CD4-positive, alpha-beta memory T cell (primary cell): ENCODE measurements at places on chromosomes 11 and 22. TPM values are rescaled to one million over a fixed set of nuclear protein-coding genes. Genes with fewer than 3 reads are reported as not detected.
A peak's percentile ranks its signal among the peaks of the same experiment; 100 is the strongest.

DNA sequence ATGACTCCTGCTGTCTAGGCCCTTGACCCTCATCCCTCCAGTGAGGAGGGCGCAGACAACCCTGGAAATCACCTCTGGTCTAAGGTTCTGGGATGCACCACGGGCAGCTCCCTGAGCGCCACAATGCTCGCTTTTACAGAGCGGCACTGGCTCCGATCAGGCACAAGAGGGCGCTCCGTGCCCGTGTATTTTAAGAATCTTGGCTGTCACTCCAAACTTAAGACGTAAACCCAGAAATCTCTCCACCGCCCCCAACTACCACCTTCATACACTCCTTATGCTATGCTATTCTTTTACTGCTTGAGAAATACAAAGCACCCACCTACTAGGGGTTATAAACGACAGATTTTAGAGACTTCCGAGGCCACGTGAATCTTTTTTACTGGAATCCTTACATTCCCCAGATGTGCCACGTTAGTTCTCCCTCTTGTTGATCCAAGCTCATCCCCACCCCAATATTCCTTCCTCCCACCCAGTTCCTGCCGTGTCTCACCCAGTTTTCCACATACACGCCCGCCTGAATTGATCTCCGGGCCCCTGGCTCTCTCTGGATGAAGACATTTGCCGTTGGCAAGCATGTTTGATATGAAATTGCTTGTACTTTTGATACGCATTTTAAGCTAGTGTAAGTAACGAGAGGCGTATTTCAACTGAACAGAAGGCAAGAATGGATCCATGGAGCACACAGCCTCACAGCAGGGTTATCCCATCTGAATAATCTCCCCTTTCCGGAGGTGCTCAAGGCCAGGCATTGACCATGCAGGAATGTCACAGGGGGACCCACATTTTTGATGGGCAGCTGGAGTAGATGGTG is 453.5 kb downstream of the OPCML start:
- DNase-seq, result no peak

DNA sequence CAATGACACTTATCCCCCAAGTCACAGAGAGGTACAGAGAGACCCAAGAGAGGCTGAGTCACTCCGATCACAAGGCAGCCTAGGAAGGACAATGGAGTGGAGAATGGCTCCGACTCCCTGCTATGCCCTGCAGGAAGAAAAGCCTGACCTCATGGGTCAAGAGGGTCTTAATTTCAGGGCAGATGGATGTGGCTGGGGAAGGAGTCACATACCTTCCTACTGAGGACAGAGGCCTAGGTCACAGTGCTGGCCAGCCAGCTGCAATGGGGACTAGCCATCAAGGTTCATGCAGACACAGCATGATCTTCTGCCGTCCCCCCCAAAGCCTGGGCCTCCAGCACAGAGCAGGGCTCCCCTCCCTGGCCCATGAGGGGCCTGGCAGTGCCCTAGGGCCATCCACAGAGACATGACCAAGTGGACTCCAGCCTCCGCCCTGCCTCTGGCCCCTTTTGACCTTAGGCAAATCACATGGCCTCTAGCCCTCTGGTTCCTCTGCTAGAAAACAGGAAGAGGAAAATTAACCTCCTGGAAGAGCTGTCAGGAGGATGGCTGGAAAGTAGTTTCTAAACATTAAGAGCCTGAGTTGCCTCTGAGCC is 1.8 kb downstream of the ARRB1 start:
- DNase-seq, result no peak

- DNase-seq, result no peak
Observed at GRCh38 chr11:122168218-122168617, 52.2 kb upstream of the BLID start.

Gene ACR
- total RNA-seq, result not detected

- DNase-seq, result no peak
Observed at GRCh38 chr11:45141171-45141570, 5.3 kb upstream of the PRDM11 start.

- no peak for DNase-seq
Observed at GRCh38 chr11:112928136-112928535, 33.1 kb upstream of the NCAM1 start.

- no peak for DNase-seq
Observed at GRCh38 chr11:36053862-36054261, 110.0 kb downstream of the LDLRAD3 start.

Gene MUC5B
- not detected for total RNA-seq

DNA sequence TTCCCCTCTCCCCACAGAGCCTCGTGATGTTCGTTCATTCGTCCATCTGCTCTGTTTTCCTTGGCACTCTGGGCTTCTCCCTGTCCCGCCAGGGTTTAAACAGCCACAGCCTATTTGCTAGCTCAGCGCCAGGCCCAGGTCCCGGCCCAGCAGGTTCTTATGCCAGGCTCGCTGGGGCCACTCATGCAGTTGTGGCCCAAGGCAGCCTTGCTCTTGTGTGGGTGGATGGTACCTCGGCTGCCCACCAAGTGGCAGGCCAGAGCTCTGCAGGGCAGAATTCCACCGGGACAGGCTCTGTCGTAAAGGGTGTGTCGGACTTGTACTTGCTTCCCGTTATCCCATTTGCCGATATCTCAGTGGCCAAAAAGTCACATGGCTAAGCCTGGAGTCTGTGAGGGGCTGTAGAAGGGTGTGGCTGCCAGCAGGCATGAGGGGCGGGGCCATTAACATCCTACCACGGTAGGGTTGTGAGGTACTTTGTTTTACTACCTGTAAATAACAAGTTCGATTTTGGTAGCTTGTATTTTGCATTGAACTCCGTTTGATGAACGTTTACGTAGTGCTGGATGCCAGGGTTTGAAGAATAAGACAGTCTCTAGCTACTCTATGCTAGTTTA is 7.9 kb downstream of the FAM118A start:
- peak; percentile 76 for DNase-seq

- no peak for DNase-seq
Observed at GRCh38 chr11:64294774-64295173, 3.7 kb downstream of the KCNK4 start.

DNA sequence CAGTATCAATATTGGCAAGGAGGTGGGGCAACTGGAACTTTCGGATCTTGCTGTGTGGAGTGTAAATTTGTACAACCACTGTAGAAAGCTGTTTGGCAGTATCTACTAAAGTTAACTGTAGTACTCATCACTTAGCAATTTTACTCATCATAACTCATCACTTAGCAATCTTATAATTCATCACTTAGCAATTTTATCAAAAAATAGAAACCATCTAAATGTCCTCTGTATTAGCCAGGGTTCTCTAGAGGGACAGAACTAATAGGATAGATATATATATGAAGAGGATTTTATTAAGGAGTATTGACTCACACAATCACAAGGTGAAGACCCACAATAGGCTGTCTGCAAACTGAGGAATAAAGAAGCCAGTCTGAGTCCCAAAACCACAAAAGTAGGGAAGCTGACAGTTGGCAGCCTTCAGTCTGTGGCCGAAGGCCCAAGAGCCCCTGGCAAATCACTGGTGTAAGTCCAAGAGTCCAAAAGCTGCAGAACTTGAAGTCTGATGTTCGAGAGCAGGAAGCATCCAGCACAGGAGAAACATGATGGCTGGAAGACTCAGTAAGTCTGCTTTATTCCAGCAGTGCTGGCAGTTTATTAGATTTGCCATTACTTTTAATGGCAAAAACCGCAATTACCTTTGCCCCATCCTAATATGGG is 92.9 kb upstream of the USP47 start:
- no peak for DNase-seq

GRCh38 chr22:40396882-40397281 is 26.5 kb downstream of the SGSM3 start:
- DNase-seq, result no peak

Gene MS4A3
- total RNA-seq, result not detected

GRCh38 chr11:1608363-1608762 is at the start of gene KRTAP5-3:
TSS of gene KRTAP5-3 (minus strand) at chr11:1608463. CDS start at chr11:1608385, 78 bp downstream.
- no peak for DNase-seq

DNA sequence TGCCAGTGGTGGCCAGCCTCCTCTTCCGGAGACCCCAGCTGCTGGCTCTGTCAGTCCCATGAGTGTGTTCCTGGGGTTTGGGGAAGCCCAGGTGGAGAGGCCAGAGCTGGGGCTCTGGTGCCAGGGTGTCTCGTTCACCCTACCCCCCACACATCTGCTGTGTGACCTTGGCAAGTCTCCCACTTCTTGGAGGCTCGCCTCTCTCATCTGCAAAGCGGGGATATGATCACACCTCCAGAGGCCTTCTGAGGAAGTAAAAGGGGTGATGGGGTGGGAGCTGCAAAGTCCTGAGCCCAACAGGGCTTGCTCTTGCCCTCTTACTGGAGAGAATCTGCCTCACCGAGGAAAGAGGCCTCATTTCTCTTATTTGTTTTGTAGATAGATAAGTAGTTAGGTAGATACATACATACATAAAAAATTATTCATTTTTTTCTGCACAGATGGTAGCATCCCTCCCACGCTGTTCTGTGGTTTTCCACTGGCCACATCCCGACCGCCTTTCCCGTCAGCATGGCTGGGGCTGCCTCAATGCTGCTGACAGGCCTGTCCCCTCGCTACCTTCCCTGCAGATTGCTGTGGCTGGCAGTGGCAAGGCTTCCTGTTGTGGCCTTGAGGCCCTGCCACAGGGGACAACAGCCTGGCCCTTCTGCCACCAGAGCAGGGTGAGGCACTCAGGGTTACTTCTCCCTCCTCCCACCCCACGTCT is 23.9 kb downstream of the MYO7A start:
- peak; percentile 70 for DNase-seq

Gene SLC15A3
- total RNA-seq, result 4.6 TPM

Gene SPECC1L
- total RNA-seq, result 62.1 TPM

DNA sequence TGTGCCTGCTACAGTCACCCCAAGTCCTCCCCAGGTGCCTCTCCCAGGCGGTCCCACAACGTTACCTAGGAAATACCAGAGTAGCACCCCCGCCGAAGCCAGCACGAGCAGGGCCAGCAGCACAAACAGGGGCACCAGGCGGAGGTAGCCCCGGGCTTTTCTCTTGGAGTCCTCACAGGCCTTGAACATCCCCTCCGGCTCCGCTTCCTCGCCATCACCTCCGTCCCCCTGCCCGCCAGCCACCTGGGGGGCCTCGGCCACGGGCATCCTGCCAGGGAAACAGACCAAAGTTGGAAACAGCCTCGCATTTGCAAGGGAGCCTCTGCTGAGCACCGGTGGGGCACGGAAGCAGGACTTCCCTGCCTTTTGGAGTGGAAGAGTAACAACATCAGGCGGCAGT is 6.4 kb downstream of the TMPRSS6 start:
- no peak for DNase-seq

GRCh38 chr11:126421271-126421671 is 65.8 kb downstream of the ST3GAL4 start:
- DNase-seq, result no peak

Gene ALX4
- not detected for total RNA-seq

DNA sequence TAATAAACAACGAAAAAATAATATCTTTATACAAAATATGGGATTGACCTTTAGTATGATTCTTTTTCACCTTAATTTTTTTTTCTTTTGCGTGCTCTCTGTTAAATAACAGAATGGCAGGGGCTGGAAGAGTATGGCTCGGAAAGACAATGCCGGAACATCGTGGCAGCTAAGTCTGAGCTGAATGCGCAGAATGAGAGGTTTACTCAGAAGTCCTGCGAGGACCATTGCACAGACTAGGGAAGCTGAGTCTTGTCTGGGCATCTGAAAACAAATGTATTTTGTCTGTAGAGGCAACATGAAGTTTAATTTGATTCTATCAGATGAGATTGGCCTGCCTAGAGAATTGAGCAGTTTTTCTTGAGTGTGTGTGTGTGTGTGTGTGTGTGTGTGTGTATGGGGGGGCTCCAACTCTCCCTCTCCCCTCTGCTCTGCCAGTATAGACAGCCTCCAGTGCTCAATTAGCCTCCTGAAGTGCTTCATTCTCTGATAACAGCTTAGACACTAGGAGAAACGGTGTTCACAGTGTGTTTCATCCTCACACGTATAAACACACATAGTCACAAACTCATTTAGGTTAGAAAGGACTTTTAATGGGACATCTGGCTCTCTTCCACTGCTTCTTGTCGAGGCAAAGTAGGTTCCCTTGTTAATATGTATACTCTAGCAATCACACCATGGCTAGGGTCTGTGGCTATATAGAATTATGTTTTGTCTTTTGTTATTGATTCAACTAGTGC is 244.3 kb upstream of the SORL1-AS1 start:
- DNase-seq, result no peak

Gene TEX12
- 0.29 TPM for total RNA-seq

Gene CEP126
- 2.4 TPM for total RNA-seq

DNA sequence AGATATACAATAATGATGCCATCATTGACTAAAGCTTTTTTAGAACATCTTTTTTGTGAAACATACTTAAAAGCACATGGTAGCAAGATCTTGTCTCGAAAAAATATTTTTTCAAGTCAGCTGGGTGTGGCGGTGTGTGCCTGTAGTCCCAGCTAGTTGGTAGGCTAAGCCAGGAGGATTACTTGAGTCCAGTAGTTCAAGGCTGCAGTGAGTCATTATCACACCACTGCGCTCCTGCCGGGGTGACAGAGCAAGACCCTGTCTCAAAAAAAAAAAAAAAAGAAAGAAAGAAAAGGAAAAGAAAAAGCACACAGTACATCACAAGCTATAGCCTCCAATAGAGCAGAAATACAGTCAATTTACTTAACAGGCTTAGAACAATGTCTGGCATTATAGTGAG is 37.0 kb downstream of the ENTHD1 start:
- no peak for DNase-seq

DNA sequence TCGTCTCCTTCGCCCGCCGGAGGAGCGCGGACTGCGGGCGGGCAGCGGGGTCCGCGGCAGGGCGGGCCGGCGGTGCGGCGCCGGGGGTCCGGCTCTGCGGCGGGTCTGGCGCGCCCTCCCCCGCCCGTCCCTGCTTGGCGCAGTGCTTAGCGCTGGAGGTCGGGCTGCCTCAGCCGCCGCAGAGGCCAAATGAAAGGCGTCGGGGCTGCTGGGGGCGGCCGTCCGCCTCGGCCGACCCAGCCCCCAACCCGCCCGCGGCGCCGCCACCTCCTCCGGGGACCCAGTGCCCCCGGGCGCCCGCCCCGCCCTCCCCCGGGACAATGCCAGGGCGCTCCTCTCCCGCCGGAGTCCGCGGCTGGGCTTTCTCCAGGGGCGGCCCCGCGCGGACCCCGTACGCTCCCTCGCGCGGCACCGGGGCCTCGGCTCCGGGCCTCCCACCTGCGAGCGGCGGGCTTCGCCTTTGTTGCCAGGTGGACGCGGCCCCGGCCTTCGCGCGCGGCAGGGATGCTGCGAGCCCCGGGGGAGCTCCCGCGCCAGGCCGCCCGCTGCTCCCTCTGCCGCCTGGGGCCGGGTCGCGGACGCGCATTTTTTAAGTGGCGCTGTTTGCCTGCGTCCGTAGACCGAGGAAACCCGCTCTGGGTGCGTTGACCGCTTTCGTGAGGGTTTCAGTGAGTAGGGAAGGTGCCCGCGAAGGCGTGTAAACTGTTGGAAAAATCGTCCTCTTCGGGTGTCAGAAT is 583 bp downstream of the APLP2 start:
- DNase-seq, result peak; percentile 43

Gene MICAL2
- total RNA-seq, result 33.3 TPM

- no peak for DNase-seq
Observed at GRCh38 chr11:17531636-17532113, 12.5 kb downstream of the USH1C start.

DNA sequence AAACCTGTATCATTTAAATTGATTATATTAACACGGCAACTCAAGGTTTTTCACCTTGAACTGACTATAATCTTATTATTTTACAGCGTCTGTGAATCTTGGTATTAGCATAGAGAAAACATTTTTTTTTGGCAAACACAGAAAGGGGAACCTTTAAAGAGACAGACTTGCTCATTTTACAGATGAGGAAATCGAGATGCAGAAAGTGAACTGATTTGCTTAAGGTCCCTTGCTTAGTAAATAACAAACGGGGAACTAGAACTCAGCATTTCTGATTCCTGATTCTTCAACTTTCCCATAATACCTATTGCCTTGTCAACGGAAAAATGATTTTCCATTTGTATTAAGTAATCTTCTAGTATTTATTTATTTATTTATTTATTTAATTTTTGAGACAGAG is 33.2 kb upstream of the CECR2 start:
- DNase-seq, result no peak

Gene C11orf58
- total RNA-seq, result 145 TPM

Gene MMP3
- not detected for total RNA-seq
